RKO (cell line): ENCODE measurements at places on chromosomes 3 and 15.

DNA sequence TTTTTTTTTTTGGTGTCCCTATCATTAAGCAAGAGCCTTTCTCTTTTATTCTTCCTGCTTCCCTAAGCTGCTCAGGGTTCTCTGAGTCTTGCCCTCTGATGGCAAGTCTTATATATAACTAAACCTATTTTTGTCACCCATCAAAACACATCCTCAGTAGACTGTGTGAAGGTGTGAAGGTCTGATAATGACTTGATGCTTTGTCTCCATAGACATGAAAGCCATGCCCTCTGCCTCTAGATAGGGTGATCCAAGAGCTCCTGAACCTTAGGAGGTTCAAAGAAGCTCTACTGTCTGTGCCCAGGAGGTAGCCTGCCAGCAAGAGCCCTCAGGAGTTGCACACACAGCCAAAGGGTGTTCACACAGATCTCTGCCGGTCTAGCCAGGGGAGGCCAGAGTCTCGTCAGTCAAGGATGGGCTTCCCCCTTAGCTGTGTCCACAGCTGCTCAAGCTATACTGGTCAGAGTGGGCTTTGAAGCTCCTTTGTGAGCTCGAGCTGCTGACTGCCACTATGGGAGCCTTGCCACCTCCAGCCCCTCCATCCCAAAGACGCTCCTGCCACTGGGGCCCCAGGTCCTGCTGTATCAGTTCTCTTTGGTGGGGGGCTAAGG, 13.1 kb upstream of the SNX22 start:
- no peak for DNase-seq

GRCh38 chr3:32817257-32817557, 590 bp upstream of the TRIM71 start:
- DNase-seq = no peak

DNA sequence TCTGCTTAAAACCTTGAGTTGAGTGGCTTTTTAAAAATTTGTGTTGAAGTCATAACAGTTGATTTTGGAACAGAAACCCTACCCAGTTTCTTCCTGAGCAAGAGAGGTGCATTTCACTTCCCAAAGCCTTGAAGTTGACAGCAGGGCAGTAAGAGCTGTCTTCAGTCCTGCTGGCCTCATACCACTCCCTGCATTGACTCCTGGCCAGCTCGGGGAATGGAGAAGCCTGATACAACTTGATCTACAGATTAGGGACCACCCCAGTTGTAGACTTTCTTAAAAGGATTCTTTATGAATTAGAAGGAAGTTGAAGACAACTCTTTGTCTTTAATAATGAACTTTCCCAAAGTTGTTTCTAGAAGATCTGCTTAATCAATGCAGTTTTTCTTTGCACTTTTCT, 90.6 kb upstream of the FLNB start:
- DNase-seq = no peak

GRCh38 chr15:42737529-42738328, 801 bp upstream of the CDAN1 start:
- DNase-seq = peak; percentile 17

DNA sequence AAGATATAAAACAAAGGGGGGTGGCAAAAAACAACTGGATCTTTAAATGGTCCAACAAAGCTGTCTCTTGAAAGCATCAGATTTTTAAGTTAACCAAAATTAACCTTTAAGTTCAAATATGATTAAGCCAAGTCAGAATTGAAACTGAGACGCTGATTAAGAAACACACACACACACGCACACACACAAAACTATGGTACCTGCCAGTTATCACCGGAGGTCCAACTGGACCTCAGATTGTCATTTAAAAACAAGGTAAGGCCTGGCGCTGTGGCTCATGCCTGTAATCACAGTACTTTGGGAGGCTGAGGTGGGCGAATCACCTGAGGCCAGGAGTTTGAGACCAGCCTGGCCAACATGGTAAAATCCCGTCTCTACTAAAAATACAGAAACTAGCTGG, 10.4 kb downstream of the ARF4 start:
- no peak for DNase-seq

GRCh38 chr3:168544097-168544957, 448.6 kb upstream of the GOLIM4 start:
- peak; percentile 23 for DNase-seq

- no peak for DNase-seq
Observed at GRCh38 chr15:38721568-38721945, 156.9 kb upstream of the RASGRP1 start.

GRCh38 chr3:127489357-127489756, 101.2 kb downstream of the TPRA1 start:
- no peak for DNase-seq

GRCh38 chr3:183769453-183769852, 55.9 kb downstream of the MAP6D1 start:
- no peak for DNase-seq

GRCh38 chr3:6216135-6217026, 644.5 kb upstream of the GRM7 start:
- DNase-seq = no peak

GRCh38 chr3:57120451-57121174, 44.5 kb downstream of the IL17RD start:
- DNase-seq = no peak

GRCh38 chr3:177135841-177136492, 61.3 kb downstream of the TBL1XR1 start:
- no peak for DNase-seq

- no peak for DNase-seq
Observed at GRCh38 chr3:9217784-9218513, 31.5 kb downstream of the SRGAP3 start.

DNA sequence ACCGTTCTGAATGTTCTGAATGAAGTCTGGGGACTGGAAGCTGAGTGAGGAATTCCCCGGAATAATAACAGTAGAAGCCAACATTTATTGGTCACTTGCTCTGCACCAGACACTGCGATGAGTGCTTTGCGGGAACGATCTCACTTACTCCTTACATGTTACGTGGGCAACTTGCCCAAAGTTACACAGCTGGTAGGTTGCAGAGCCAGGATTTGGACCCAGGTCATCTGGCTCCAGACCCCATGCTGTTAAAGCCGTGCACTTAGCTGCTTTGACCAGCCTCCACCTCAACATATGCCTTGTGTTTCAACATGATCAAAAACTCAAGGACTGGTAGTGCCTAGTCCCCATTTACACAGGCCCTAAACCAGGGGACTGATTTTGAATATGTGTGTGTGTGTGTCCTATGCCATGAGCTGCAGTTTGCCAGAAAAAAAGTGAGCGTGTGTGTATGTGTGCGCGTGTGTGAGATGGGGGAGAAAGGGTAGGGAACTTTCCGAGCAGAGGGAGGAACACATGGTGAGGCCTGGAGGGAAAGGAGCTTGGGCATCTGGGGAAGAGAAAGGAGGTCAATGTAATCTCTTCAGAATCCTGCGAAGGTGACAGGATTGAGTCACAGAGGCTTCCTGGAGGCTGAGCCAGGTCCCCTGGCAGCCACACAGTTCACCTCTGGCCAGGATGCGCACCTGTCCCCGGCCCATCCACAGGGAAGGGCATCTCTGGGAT, 28.9 kb downstream of the LINGO1 start:
- DNase-seq = no peak

- no peak for DNase-seq
Observed at GRCh38 chr3:160260587-160261270, 35.5 kb downstream of the C3orf80 start.

DNA sequence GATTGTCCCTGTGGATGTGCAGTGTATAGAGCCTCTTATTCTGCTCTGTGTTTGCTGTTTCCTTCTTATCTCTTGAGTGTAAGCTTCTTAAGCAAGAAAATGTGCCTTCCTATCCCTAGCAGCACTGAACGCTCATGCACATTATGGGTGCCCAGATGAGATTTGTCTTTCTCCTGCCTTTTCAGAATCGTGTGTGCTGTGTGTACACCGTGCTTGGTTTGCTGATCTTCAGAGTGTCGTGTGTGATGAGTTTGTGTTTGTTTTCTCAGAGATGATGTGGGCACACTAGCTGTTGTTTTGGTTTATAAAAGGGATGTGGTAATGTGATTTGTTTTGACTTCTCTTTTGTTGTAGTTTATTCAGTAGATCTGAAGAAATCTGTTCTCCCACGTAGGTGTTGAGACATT, 19.7 kb downstream of the GPR171 start:
- DNase-seq = no peak

DNA sequence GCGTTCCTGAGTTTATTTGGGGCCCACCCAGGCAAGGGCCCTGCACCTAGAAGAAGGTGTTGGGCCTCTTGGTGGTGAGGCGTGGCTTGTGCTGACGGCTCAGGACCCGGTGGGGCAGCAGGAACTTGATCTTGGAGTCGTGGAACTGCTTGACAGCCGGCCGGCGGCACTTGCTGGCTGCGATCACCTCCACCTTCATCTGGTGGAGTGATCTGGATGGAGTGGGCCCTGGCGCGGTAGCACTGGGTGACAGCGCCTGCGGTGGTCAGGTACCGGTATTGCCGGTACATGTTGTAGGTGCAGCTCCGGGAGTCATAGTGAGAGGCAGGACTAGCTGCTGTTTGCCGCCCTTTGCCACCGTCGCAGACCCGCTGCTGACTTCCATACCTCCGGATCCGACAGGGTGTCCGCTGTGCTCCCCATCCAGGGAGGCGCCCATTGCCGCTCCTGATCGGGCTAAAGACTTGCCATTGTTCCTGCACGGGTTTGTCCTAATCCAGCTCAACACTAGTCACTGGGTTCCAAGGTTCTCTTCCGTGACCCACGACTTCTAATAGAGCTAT, 136.8 kb downstream of the ANO10 start:
- DNase-seq = no peak

- DNase-seq = peak; percentile 48
Observed at GRCh38 chr3:72127844-72128243, 342.9 kb upstream of the PROK2 start.

DNA sequence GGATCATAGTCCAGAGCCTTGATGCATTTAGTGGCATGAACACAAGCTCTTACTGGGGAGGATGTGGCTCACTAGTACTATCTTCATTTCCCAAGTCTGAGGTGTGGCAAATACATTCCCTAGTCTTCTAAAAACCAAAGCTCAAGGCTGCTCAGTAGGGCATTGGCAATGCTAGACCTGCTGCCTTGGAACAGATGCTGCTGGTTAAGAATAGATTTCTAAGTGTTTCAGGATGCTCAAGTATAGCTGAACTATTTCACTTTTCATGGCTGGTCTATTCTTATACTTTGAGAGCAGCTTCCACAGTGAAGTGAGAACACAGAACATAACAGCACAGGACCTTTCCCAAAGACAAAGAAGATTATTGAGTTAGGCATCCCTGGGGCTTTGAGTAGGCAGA, 178.8 kb downstream of the CHST2 start:
- DNase-seq = no peak

GRCh38 chr3:125957674-125958510, 11.1 kb upstream of the ROPN1B start:
- no peak for DNase-seq

DNA sequence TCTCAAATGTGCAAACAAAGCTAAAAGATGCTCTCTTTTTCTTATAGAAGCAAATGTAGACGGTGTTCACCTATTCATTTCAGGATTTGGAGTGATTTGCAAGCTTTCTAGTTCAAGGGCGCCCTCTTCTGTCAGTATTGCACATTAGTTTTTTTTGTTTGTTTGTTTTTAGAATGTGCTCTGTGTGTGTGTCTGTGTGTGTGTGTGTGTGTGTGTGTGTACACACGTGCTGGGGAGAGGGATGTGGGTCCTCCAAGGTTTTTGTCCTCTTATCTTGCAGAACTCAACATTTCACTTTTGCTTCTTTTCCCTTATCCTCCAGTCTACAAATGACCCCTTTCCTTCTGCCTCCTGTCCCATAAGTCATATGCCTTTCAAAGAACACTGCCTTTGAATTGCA, 23.5 kb downstream of the DNAH1 start:
- DNase-seq = peak; percentile 77

DNA sequence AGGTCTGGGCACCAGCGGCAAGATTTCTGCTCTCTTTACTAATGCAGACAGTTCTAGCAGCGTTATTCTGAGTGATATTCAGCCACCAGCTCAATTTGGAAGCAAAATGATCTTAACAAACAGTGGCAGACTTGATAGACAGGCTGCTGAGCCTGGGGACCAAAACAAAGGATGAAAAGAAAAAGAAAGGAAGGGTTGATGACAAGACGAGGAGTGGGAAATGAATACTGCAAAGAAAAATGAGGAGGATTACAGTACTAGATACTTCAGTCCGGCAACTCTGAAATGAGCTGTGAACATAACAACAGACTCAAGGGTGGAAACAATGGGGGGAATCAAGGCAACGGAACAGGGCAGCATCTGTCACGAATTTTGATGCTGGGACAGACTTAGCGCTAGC, 28.8 kb downstream of the FHIT start:
- no peak for DNase-seq

DNA sequence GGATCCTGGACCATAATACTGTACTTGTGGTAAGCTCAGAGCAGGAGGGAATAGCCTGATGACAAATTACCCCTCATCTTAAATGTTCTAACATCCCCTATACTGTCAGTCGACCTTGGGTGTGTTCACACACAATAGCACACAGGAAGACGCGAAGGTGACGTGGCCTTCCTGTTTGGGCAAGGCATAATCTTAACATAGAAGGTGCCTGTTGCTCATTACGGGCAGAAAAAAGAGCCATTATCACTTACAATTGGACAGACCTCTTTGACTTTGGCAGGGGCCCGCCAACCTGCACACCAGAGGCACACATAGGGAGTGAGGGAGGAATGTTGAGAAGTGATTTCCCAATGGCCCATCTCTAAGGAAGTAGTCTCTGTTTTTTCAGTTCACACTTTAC, 144.2 kb downstream of the ANO10 start:
- DNase-seq = no peak

GRCh38 chr3:42511201-42511600, 8.8 kb downstream of the VIPR1 start:
- DNase-seq = no peak

- DNase-seq = no peak
Observed at GRCh38 chr3:123805504-123805903, 78.6 kb downstream of the MYLK start.

- DNase-seq = no peak
Observed at GRCh38 chr3:27914199-27914598, 192.1 kb upstream of the EOMES start.

GRCh38 chr3:171561596-171562323, 101.6 kb upstream of the TNIK start:
- DNase-seq = no peak

GRCh38 chr3:122169911-122170310, 13.6 kb upstream of the CASR start:
- DNase-seq = peak; percentile 37

DNA sequence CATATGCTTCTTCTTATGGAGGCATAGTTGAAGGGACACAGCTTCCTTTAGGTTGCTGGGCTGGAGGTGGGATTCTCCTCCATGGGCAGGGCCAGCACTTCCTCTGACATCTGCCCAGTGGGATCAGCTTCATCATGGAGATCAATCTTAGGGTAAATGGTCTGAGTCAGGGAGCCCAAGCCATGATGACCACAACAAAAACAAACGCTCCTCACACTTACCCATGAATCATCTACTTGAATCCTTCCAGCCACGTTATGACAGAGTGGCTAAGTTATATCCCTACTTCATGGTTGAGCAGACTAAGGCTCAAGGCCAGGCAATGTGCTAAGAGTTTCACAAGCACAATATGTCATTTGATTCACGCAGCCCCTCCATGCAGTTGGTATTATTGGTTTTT, 87.2 kb upstream of the NMNAT3 start:
- peak; percentile 40 for DNase-seq

GRCh38 chr3:136067211-136067610, 101.7 kb downstream of the PPP2R3A start:
- no peak for DNase-seq

- DNase-seq = no peak
Observed at GRCh38 chr3:141150081-141150830, 81.4 kb upstream of the PXYLP1 start.
